ENCODE measurements at places on chromosomes 6 and 20.
A peak's percentile ranks its signal among the peaks of the same experiment; 100 is the strongest.

DNA sequence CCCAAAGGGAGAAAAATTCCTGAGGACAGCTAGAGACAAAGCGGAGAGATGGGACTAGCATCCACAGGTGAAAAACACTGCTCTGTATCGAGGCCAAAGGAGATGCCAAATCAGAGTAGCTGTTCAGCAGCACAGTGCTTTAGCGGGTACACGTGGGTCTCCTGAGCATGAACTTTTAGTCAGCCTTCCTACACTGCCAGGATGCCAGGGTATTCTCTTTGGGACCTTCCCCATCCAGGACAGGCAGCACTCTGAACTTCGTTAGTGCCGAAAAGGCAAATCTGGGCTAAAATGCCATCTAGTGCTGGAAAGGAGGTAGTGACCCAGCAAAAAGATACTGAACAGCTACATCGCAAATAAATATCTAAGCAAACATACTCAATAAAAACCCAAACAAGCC lies 64.9 kb downstream of the C6orf58 start:
- DNase-seq = peak; percentile 40

GRCh38 chr20:25439328-25439727 lies 31.9 kb downstream of the GINS1 start:
- DNase-seq = no peak

- no peak for DNase-seq
Observed at GRCh38 chr20:40869218-40870147, 159.1 kb upstream of the TOP1 start.

- DNase-seq = no peak
Observed at GRCh38 chr6:148212366-148212765, 130.3 kb upstream of the SASH1 start.

- DNase-seq = no peak
Observed at GRCh38 chr6:99589290-99589672, 17.4 kb upstream of the PRDM13 start.

GRCh38 chr6:36120979-36121786 lies 9.1 kb upstream of the MAPK13 start:
- DNase-seq = no peak

All from COLO829 (cell line).